G401 (cell line): ENCODE measurements at places on chromosomes 7 and 10. TPM values are rescaled to one million over a fixed set of nuclear protein-coding genes. Genes with fewer than 3 reads are reported as not detected.
A peak's percentile ranks its signal among the peaks of the same experiment; 100 is the strongest.

DNA sequence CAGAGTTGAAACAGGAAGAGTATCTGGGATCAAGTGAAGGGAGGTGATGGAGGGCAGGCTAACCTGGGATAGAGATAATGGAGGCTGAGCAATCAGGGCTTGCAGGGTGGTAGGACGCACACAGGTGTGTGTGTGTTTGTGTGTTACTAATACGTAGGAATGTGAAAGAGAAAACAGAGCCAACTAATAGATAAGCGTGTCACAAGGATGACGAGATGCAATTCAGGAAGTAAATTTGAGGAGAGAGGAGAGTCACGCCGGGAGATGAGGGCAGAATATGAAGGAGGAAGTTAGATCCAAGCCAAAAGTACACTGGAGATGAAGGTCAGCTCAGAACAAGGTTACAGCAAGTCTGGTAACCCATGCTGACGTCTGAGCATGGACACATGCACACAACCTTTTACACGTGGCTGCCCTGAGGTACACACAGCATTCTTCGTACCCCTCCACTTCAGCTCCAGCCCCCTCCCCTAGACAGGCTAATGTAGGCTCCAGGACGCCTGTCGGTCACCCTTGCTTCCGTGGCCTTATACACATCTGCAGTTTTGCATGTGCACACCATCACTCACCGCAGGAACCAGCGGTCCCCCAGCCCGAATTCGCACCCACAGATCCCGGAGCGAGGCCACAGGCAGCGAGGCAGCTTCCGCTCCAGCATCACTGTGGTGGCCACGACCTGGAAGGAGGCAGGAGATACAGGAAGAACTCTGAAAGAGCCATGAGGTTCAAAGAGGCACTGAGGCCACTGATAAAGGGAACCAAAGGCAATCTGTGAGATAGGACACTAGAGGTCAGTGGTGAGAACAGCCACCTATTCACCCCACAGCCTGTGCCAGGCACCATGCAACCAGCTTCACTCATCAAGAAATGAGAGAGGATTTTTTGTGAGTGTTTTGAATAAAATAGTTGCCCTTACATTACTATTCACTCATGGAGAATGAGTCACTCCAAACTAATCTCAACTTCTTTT, 23.7 kb upstream of the TRPV6 start:
- DNase-seq: no peak

DNA sequence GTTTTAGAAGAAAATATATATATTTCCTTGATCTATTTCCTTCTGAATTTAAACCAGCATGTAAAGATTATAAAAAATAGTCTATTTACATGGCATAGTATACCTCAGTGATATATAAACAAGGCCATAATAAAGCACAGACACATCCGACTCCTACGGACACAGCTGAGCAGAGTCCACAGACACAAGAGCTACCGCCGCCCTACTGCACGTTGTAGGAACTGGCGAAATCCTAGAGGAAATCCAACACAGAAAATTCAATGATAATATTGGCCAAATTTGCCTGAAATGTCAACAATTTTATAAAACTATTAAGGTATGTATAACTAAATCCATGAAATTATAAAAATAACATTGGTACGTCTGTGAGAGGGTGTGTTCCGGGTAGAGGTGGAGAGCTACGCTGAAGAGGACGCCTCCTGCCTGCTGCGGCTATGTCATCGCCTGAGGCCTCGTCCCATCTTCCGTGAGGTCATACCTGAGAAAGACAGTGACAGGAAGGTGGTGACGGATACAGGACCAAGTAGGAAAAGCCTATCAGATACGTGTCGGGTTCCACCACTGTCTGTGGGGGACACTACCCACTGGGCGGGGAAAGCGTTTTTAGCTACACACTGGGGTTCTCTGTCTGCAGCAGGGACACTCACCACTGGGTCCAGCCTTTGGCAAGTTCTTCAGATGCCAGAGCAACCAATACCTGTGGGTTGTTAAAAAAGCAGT, 29.3 kb upstream of the NCAPG2 start:
- no peak for DNase-seq

DNA sequence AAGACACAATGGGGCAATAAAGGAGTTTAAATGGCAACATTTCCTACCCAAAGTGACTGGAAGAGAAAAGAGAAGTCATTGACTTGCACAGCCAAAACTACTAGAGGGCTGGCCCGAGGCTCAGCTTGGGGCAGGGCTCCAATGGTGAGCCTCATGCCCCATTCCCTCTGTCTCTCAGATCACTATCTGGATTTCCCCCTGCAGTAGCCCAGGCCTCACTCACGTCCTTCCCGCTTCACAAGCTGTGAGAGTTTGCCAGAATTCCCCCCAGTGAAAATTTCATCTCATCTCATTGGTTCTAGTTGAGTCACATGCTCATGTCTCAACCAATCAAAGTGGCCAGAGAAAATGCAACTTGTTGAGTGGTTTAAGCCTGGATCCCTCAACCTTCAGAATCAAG, 181.3 kb downstream of the WDR11 start:
- DNase-seq: no peak

GRCh38 chr7:155741805-155742204, 70.5 kb downstream of the SHH start:
- no peak for DNase-seq

DNA sequence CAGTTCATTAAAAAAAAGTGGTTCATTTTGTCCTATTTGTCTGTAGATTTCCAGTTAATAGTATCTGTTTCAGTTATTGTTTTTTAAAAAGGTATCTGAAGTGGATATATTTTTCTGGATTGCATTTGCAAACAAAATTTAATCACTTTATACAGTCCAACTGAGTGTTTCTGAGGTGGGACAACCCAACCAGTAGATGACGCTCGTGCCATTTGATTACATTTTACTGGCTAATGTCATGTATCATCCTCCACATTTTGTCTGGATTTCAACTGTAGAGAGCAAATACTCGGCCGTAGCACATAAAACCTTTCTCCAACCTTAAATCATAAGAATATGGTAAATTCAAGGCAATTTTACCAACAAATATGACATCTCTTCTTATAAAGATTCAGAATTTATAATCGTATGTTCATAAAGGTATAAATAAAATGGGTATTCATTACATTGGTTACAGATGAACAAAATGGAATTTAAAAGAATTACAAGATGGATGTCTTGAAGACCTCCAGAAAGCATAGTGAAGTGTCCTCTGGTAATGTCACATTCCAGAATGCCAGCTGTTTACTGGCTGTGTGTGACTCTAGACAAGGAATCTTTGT, 789.0 kb downstream of the PHTF2 start:
- no peak for DNase-seq

- no peak for DNase-seq
These were observed 42.2 kb upstream of the NEUROD6 start for GRCh38 chr7:31382722-31383121.

- DNase-seq: no peak
These were observed 236.1 kb downstream of the KIF20B start for GRCh38 chr10:89937494-89937893.

GRCh38 chr10:69934768-69935167, 117.9 kb upstream of the MACROH2A2 start:
- no peak for DNase-seq

DNA sequence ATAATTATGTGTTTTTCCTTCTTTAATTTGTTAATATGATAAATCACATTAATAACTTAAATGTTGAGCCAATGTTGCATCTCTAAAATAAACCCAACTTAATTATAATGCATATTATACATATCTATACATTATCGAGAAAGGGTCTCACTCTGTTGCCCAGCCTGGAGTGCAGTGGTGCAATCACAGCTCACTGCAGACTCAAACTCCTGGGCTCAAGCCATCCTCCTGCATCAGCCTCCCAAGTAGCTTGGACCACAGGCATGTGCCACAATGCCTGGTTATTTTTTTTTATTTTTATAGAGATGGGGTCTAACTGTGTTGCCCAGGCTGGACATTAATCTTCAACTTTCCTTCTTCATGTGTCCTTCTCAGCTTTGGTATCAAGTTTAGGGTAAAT, 98.9 kb downstream of the INHBA start:
- no peak for DNase-seq

DNA sequence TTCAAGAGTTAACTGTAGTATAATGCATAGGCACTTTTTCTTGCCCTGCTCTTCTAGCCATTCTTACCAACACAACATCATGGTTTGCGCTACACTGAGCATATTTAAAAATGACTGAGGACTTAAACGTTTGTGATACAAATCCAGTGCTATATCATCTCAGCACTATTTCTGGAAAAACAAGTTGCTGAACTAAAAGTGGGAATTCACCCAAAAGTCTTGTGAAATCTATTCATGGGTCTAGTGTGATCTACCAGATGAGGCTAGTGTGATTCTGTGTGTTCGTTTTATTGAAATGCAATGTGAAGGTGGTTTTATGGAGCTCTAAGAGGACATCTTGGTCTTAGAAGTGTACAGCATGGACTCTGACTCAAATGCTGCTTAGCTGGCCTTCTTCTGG, 584.6 kb upstream of the POM121L12 start:
- DNase-seq: no peak

DNA sequence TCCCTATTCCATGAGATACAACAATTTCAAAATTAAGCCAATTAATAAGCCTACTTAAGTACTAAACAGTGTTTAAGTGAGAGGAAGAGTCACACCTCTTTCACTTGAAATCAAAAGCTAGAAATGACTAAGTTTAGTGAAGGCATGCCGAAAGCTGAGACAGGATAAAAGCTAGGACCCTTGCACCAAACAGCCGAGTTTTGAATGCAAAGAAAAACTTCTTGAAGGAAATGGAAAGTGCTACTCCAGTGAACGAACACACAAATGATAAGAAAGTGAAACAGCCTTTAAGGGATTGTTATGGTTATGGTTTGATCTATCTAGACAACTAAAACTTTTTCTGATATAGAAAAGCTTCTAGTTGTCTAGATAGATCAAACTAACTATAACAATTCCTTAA, 135.4 kb upstream of the KMT2E start:
- no peak for DNase-seq

GRCh38 chr7:12490107-12490688, 80.3 kb upstream of the SCIN start:
- DNase-seq: peak; percentile 13

The EVX1 gene
- total RNA-seq: not detected in 2 replicates

The BAIAP2L1 gene
- 18.8 and 23.3 TPM in 2 replicates for total RNA-seq

The FKBP6 gene
- not detected in 2 replicates for total RNA-seq

The NKX1-2 gene
- 0.06 and 0.68 TPM in 2 replicates for total RNA-seq
